ENCODE measurements at places on chromosomes 11 and 22. TPM values are rescaled to one million over a fixed set of nuclear protein-coding genes. Genes with fewer than 3 reads are reported as not detected.

Gene SLCO2B1
- total RNA-seq = 68.8 TPM

Gene DDX6
- total RNA-seq = 145 TPM

Gene YPEL4
- 3.5 TPM for total RNA-seq

Gene ACRV1
- not detected for total RNA-seq

Gene F2
- not detected for total RNA-seq

Gene NXPE2
- total RNA-seq = 0.17 TPM

All from subcutaneous adipose tissue (tissue), 4 donors.